Hematopoietic multipotent progenitor cell treated with erythropoietin and hydrocortisone succinate and interleukin-3 and kit ligand, for 4 days (in vitro differentiated cells): ENCODE measurements at places on chromosomes 2 and 18.

DNA sequence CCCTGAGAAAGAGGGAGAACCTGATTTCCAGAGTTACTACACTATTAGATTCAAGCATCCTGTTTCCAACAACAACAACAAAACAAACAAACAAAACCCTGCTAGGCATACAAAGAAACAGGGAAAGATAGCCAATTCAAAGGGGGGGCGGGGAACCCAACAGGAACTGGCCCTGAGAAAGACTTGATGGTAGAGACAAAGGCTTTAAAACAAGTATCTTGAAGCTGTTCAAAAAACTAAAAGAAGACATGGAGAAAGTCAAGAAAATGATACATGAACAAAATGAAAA lies 147.1 kb downstream of the THADA start:
- no peak for DNase-seq

- DNase-seq = peak; percentile 72
Observed at GRCh38 chr18:12839526-12840196, 44.4 kb downstream of the PTPN2 start.

DNA sequence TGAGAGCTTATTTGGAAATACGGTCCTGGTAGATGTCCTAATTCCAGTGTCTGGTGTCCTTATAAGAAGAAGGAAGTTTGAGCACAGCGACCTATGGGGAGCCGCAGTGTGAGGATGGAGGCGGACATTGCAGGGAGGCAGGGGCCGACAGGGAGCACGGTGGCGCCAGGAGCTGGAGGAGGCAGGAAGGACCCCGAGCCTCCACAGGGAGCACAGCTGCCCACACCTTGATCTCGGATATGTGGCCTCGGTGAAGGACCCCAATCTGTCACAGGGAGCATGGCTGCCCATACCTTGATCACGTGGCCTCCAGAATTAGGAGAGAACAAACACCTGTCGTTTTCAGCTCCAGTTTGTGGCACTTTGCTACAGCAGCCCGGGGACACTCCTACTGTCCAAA lies 461.6 kb upstream of the SALL3 start:
- DNase-seq = no peak

DNA sequence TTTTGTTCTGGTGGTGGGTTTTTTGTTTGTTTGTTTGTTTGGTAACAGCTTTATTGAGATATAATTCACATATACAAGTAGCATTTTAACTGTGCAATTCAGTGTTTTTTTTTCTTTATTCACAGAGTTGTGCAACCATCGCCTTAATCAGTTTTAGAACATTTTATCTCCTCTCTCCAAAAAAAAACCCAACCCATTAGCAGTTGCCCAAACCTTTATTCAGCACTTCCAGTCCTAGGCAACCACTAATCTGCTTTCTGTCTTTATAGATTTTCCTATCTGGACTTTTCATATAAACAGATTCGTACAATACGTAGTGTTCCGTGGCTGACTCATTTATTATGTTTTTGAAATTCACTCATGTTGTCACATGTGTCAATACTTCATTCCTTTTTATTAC lies 38.7 kb downstream of the CCDC138 start:
- peak; percentile 70 for DNase-seq

DNA sequence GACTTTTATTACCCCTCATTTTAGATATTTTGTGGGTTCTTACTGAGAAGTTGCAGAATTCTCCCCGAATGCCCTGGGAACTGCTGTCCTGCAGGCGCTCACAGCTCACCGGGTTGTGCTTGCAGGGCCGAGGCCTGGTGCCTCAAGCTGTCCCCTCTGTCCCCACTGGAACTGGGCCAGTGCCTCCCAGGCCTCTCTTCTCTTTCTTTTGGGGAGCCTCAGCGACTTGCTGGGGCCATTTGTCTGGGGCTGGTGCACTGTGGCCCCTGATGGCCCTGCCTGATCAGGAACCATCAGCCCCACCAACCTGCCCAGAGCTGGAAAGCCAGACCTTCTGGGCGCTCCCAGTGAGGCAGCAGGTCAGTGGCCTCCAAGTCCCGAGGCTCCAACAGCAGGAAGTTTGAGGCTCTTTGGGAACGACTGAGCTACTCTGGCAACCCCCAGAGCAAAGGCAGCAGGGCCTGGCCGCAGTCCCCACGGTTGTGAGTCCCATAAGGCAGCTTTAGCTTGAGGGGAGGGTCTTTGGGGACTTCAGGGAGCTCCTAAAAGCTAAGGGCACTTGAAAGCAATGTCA lies 14.7 kb upstream of the NEU4 start:
- DNase-seq = no peak

GRCh38 chr18:41906528-41907146 lies 48.4 kb upstream of the PIK3C3 start:
- peak; percentile 70 for DNase-seq

- DNase-seq = no peak
Observed at GRCh38 chr2:240439698-240440151, 4.3 kb downstream of the GPC1 start.

GRCh38 chr18:23365602-23366001 lies 87.5 kb upstream of the RIOK3 start:
- no peak for DNase-seq

DNA sequence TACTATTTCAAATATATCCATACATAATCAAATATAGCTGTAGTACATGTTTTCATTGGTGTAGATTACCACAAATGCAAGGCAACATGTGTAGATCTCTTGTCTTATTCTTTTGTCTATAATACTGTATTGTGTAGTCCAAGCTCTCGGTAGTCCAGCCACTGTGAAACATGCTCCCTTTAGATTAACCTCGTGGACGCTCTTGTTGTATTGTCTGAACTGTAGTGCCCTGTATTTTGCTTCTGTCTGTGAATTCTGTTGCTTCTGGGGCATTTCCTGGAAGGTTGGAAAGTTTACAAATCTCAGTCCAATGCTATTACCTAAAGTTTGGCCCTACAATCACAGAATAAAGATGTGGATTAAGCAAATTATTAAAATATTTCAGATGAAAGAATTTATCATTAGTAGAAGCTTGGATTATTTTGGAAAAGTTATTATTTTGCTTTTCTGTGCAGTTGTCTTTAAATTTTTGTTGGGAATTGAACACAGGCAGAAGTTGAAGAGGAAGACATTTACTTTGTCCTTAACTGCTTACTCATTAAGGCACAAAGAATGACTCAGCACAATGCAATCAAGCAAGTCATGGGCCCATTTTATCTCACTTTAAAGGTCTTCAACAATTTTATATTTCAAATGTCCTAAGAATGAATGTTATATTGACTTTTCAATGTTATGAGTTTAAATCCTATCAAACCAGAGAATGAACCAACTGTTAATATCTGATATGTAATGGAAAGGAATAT lies 103.4 kb upstream of the CAVIN2 start:
- DNase-seq = peak; percentile 80

DNA sequence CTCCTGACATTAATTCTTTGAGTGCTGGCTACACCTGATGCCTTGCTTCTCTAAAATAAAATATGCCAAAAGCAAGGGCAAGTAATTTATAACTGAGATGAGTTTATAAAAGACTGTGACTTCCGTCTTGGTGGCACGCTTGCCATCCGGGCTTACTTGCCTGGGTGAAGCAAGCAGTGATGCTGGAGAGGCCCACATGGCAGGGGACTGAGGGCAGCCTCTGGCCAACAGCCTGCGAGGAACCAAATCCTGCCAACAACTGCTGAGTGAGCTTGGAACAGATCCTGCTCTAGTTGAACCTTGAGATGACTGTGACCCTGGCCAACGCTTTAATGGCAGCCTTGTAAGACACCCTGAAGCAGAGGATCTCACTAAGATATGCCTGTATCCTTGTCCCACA lies 96.1 kb upstream of the CAPN13 start:
- DNase-seq = no peak

- DNase-seq = peak; percentile 90
Observed at GRCh38 chr18:3664563-3665178, 214.7 kb downstream of the TGIF1 start.

DNA sequence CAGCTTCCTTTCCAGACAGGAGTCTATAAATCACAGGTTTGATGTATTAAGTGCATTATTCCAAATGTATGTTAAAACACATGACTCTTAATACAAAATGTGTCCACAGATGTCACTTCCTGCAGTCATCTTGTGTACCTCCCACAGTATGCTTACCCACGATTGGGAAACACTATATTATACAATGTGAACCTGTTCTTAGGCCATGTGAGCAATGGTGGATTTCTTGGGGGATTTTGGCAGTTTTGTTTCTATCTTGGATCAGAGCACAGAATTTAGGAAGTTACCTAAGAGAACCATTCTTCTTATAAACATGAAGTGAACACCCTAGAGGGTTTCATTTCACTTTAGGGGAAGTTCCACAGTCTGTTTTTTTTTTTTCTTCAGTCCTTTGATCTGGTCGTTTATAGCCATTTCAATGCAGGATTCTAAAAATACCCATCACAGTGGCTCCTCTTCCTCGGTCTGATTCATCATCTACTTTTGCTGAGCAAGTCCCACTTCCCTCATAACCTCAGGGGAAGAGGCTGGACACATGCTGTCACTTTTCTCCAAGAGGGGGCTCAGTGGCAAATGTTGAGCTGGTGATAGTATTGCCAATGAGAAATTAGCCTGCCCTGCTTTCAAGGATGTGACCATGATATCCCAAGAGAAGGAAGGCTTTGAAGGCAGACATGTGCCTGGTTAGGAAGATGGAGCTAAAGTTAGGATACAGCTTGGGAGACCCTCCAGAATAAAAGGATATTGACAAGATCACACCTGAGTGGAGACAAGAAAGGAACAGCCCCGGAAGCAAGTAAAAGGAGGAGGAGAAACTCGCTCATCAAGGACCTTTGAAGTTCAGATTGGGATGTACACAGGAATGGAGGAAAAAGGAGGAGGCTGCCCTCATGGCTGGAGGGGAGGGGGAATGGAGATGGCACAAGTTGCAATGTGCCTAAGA lies 22.6 kb downstream of the PLEK start:
- peak; percentile 68 for DNase-seq

- no peak for DNase-seq
Observed at GRCh38 chr2:44498551-44498950, 136.8 kb downstream of the CAMKMT start.

GRCh38 chr2:20526708-20527107 lies 79.8 kb downstream of the RHOB start:
- no peak for DNase-seq

DNA sequence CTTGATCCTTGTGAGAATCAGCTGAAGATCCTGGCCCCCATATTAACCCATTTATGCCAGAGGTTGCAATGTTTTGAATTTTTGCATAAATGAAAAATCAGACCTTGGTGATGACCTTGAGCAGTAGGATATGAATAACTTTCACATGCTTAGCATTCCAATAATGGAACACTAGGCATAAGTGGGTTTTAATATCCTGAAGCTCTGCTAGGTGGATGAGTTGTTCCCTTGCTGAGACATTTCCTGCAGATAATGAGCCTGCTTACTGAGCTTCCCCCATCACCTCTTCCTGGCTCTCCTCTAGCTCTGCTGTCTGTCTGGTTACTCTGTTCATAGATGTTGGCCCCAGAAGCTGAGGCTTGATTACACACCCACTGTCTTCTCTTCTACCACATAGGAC lies 25.5 kb upstream of the SEC11C start:
- DNase-seq = no peak

GRCh38 chr2:238099714-238100048 lies 459 bp upstream of the ESPNL start:
- DNase-seq = no peak

DNA sequence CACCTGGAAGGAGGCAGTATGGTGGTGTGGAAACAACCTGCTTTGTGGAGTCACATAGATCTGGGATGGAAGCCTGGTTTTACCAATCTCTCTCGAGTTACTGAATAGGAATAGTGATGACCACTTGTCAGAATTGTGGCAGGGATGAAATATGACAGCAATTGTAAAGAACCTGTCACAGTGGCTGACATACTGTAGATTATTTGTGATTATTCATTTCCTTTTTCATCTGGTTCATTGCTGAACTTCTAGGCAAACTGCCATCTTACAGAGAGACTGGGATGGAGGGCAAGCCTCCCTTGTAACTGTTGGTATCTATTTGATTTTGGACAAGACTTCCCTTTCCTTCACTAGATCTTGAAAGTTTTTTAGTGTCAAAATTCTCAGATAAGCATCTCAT lies 42.0 kb downstream of the FMNL2 start:
- peak; percentile 4 for DNase-seq

DNA sequence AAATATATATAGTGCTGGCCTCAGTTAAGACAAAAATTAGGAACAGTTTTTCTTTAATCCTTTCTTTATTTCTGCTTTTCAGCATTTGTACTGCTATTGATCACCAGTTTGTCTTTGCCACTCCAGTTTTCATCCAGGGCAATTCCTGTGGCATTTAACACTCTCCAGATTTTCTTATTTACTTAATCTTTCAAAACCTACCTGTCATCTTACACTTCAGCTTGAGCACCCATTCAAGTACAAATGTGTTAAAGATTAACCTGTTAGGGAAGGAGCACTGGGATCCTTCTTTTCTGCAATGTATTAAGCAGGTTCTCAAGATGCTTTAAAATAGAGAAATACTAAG lies 101.8 kb upstream of the SCN1A start:
- no peak for DNase-seq

DNA sequence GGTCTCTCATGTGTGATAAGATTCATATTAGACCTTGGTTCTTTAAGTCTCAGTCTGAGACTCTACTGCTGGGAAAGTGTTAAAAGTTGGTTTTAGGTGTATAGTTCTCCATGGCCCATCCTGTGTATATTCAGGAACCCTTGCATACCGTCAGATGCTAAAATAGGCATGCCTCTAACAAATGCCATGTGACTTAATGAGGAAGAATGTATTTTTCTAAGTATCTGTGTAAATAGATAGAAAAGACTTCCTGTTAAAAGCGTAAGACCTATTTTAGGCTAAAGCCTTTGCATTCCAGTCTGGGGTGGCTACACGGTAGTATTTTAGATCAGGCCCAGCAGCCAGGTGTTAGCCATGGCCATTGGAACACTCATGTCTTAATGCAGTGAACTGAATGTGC lies 73.3 kb downstream of the RHBDD1 start:
- DNase-seq = no peak

DNA sequence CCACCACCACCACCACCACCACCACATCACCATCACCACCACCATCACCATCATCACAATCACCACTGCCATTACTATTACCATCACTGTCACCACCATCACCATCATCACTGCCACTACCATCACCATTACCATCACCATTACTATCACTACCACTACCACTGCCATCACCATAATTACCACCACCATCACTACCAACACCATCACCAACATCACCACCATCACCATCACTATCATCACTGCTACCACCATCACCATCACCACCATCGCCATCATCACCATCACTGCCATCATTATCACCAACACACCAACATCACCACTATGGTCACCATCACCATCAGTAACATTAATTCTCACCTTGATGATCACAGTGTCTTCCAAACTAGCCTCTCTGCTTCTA lies 291.4 kb downstream of the TGIF1 start:
- no peak for DNase-seq

GRCh38 chr2:113156278-113157117 lies 17.3 kb upstream of the PSD4 start:
- DNase-seq = no peak
